ENCODE measurements at places on chromosomes 7 and 10.

- no peak for DNase-seq
These were observed 110.8 kb downstream of the HIBADH start for GRCh38 chr7:27551803-27552400.

DNA sequence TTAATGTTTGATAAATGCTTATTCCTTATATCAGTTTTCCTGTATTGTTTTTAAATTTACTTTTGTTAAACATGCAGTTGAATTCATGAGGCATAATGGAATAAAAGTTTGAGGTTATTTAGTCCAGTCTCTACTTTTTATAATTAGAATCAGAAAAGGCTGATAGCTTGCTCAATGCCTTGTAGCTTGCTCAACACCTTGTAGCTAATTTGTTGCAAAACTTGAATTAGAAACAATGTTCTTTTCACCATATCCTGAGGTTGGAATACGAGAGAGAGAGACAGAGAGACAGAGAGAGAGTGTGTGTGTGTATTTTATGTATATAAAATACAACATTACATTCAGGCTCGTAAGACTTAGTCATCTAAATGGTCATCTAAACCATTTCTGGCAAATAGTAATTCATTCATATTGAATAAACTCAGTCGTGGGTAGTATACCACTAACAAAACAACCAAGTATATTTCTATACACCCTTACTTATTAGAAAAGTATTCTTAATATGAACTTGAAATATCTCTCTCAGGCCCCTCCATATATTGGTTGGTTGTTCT, 243.5 kb downstream of the ADK start:
- DNase-seq = no peak

DNA sequence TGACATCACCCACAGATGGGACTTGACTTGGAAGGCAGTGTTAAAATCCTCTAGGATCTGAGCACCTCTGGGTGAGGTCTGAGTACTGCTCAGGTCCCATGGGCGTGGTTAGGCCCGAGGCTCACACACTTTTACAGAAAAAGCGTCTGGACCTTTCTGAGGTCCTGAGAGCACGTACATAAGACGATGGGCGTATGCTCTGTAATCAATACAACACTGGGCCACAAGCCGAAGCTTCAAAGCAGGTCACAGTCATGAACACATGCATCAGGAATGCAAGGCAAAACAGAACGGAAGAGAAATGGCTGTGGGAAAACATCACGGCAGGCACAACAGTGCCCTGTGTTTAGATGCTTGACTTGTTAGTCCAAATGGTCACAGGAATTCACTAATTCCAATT, 112.2 kb downstream of the LARP4B start:
- no peak for DNase-seq

DNA sequence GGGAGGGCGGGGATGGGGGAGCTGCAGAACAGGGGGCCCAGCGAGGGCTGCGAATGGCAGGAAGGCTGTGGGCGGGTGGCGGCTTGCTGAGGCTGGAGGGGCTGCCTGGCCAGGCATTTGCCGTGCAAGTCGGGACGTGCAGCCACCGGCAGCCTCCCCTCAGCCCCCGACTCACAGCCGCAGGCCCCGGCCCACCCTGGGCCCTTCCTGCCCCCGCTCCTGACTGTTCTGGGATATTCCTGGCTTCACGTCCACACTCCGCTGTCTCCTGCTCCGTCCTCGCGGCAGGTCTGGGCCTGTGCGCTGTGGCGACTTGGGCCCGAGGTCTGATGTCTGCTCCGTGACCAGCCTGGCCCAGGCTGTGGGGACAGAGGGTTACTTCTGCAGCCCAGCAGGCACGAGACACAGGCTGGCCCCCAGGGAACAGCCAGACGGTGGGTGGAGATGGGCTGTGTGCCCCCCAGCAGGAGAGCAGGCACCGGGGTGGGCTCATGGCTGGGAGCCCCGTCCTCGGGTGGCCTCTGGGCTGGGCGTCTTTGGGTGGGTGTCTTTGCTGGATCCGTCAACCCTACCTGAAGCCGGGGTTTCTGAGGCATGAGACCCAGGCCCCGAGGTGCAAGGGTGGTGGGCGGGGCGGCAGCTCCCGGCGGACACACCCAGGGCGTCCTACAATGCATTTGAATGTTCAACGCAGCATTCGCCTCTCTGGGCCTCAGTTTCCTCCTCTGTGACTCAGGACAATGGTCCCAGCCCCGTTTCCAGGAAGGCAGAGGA, 86.5 kb downstream of the FOXL3 start:
- DNase-seq = no peak

- DNase-seq = no peak
These were observed 610.6 kb downstream of the ZWINT start for GRCh38 chr10:55750458-55750857.

DNA sequence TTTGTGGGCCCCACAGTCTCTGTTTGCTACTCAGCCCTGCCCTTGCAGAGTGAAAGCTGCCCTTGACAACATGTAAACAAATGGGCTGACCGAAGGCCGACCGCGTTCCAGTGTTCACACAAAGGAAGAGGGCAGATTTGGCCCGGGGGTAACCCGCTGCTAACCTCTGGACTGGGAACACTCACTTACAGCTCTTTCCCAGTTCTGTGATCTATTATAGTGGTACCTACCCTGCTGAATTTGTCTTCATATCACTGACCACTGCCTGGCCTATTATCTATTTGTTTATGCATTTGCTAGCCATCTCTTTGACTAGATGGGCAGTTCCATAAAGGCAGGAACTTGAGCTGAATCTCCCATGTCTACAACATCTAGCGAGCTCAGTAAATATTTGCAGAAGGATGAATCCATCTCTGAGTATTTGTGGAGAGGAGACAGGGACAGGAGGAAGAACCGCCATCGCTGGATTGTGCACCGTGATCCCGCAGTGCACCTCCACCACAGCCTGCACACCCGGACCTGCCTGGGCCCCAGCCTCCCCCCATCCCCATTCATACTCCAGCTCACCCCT, 15.2 kb downstream of the SLC29A3 start:
- DNase-seq = no peak

Data from putamen (tissue), 1 donor.